Tibial nerve (tissue), 4 donors: ENCODE measurements at places on chromosomes 11 and 22. TPM values are rescaled to one million over a fixed set of nuclear protein-coding genes. Genes with fewer than 3 reads are reported as not detected.

- no peak overlapping the region for H3K4me3 ChIP-seq
- H3K36me3 ChIP-seq: no peaks in the 10 kb centered on the region
- peaks cover 28% of the 10 kb centered on the region for H3K4me1 ChIP-seq
- no peak overlapping the region for H3K27ac ChIP-seq
- H3K27me3 ChIP-seq: no peaks in the 10 kb centered on the region
Measured at GRCh38 chr11:122746050-122746478, 90.5 kb downstream of the UBASH3B start.

TCIRG1 gene
- 180 TPM for total RNA-seq

DNA sequence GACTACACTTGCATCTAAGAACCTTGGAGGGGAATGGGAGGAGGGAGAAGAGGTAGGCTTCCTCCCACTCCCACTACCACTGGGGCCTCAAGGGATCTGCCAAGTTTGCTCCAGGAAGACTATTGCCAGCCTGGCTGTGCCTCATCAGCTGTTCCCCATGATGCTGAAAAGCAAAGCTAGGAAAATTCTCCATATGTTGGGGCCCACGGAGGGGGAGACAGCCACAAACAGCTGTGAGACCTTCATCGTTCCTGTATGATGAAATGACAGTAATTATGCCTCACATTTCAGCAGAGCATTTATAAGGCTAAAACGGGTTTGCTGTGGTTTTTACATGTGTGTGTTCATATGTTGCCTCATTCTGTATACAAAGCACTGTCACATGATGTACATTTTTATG, 6.7 kb downstream of the DSCAML1 start:
- no peak overlapping the region for H3K4me3 ChIP-seq
- no peaks in the 10 kb centered on the region for H3K27me3 ChIP-seq
- no peaks in the 10 kb centered on the region for H3K4me1 ChIP-seq
- H3K27ac ChIP-seq: no peak overlapping the region
- DNase-seq: no peak

DTX4 gene
- total RNA-seq: 32.4 TPM

DNA sequence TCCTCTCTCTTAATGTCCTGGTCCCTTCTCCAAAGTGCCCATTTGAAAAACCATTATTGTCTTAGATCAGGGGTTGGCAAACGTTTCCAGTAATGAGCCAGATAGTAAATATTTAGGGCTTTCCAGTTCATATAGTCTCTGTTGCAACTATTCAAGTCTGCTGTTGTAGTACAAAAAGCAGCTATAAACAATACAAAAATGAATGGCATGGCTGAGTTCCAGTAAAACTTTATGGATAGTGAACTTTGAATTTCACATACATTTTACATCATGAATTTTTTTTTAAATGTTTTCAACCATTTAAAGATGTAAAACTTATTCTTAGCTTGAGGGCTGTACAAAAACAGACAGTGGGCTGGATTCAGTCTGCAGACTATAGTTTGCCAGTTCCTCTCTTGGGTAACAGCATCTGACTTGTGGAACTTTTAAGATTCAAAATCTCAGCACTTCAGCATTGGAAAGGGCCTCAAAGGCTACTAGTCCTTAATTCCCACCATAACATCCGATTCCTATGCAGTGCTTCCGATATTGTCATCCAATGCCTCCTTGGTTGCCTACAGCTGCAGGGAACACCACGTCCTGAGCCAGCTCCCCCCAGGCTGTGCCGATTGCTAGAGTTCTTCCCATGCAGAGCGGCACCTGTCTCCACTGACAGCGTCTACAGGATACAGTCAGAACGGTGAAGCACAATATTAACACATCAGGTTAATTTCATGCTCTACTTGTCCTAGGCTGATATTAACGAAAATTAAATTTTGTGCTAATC, 65.6 kb upstream of the E2F8 start:
- H3K27me3 ChIP-seq: no peaks in the 10 kb centered on the region
- no peak overlapping the region for H3K27ac ChIP-seq
- no peaks in the 10 kb centered on the region for H3K36me3 ChIP-seq
- H3K4me1 ChIP-seq: no peaks in the 10 kb centered on the region

- no peaks in the 10 kb centered on the region for H3K4me1 ChIP-seq
- H3K4me3 ChIP-seq: no peak overlapping the region
- no peak for DNase-seq
- H3K27me3 ChIP-seq: no peaks in the 10 kb centered on the region
- no peak overlapping the region for H3K27ac ChIP-seq
Measured at GRCh38 chr11:41784513-41785335, 325.3 kb upstream of the LRRC4C start.

GRCh38 chr11:130100381-130101095, 30.8 kb downstream of the APLP2 start:
- H3K27me3 ChIP-seq: no peaks in the 10 kb centered on the region
- no peak overlapping the region for H3K27ac ChIP-seq

BTBD18 gene
- total RNA-seq: not detected

DNA sequence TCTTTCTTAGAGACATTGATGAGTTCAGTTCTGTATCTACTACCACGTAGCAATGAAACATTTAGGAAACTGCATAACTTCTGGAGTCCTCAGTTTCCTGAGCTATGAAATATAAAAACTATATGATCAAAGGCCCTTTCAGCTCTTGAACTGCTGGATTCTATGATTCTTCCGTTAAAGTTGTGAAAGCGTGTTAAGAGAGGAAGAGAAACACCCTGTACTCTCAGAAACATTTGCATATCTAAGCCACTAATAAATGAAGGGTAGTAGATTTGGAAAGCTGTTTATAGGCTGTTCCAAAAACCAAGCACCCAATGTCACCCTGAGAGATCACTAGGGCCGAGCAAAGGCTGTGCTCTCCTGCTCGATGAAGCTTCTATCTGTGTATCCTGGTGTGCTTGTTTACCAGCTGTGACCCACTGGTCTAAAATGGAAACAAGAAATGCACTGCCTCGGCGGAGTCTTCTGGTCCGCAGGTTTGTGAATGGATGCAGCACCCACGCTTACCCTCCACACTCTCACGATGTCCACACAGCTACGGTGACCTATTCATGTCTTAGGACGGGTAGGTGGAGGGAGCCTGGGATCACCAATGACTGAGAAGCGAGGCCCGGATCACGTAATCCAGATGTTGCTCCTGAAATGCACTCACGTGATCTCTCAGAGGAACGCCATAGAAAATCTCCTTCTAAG, 325.8 kb downstream of the OPCML start:
- H3K27ac ChIP-seq: no peak overlapping the region
- no peak for DNase-seq
- H3K36me3 ChIP-seq: no peaks in the 10 kb centered on the region
- H3K4me3 ChIP-seq: no peak overlapping the region
- H3K27me3 ChIP-seq: no peaks in the 10 kb centered on the region

APOL1 gene
- total RNA-seq: 16.8 TPM

SMTNL1 gene
- not detected for total RNA-seq

ENTHD1 gene
- total RNA-seq: 0.42 TPM

IRAG1 gene
- total RNA-seq: 23.1 TPM

NRIP3 gene
- total RNA-seq: 1.8 TPM

DNA sequence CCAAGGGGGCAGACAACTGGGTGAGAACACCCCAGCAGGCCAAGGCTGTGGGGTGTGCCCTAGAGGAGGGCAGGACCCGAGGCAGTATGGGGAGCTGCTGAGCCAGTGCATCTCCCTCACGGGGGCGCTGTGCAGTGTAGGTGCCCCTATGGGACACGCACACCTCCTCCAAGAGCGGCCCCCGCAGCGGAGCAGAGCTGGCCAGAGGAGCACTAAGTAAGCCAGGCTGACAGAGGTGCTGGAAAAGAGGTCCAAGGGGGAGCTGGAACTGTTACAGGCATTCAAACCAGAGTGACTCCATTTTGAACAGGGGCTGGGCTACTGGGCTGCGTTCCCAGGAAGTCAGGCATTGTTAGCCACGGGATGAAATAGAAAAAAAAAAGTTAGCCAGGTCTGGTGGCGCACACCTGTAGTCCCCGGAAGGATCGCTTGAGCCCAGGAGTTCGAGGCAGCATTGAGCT, 41.8 kb downstream of the TST start:
- peaks cover 7% of the 10 kb centered on the region for H3K27me3 ChIP-seq
- no peaks in the 10 kb centered on the region for H3K4me1 ChIP-seq
- peak overlapping the region; percentile 44 for H3K4me3 ChIP-seq
- H3K27ac ChIP-seq: no peak overlapping the region
- peak; percentile 9 for DNase-seq
- no peaks in the 10 kb centered on the region for H3K36me3 ChIP-seq

DNA sequence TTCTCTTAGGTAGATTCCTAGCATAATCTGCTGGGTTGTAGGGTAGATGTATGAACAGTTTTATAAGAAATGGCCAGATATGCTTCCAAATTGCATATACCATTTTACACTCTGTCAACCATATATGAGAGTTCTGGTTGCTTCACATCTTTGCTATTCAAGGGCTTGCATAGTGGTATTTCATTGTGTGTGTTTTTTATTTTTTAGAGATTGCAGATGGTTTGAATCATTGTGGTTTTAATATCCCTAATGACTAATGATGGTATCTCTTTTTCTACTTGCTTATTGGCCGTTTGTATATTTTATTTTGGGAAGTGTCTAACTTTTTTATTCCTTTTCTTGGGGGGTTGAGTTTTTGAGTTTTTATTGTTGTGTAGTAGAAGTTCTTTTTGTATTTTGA, 26.9 kb downstream of the RNF214 start:
- no peak overlapping the region for H3K27ac ChIP-seq
- no peaks in the 10 kb centered on the region for H3K4me1 ChIP-seq
- H3K4me3 ChIP-seq: no peak overlapping the region
- H3K27me3 ChIP-seq: no peaks in the 10 kb centered on the region
- DNase-seq: no peak
